Colonic mucosa (tissue), 4 donors: ENCODE measurements at places on chromosomes 12 and 14. TPM values are rescaled to one million over a fixed set of nuclear protein-coding genes. Genes with fewer than 3 reads are reported as not detected.

The ARHGEF25 gene
- total RNA-seq, result 2.4 TPM

The IL22 gene
- total RNA-seq, result not detected

The CCDC38 gene
- total RNA-seq, result not detected

The CACNA2D4 gene
- 3.7 TPM for total RNA-seq

The RTL1 gene
- total RNA-seq, result not detected

The NOC4L gene
- 29.7 TPM for total RNA-seq

The CFAP251 gene
- total RNA-seq, result 0.64 TPM

The SLCO1B1 gene
- total RNA-seq, result not detected

The C3AR1 gene
- total RNA-seq, result 1.8 TPM

The RPL10L gene
- total RNA-seq, result 2.5 TPM

The KLRC2 gene
- 0.50 TPM for total RNA-seq
